ENCODE measurements at places on chromosomes 7 and 10. TPM values are rescaled to one million over a fixed set of nuclear protein-coding genes. Genes with fewer than 3 reads are reported as not detected.

The GDF2 gene
- not detected for polyA plus RNA-seq

The PRR15 gene
- polyA plus RNA-seq: 4.3 TPM

The ZNF853 gene
- 18.8 TPM for polyA plus RNA-seq

The CDH23 gene
- 0.78 TPM for polyA plus RNA-seq

The AKR1C8 gene
- 0.64 TPM for polyA plus RNA-seq

The CPA2 gene
- 0.28 TPM for polyA plus RNA-seq

The FGFR2 gene
- 134 TPM for polyA plus RNA-seq

The SH2D4B gene
- polyA plus RNA-seq: 0.20 TPM

The MEIG1 gene
- polyA plus RNA-seq: 2.9 TPM

- DNase-seq: no peak
Observed at GRCh38 chr10:77189520-77189919, 448.1 kb downstream of the KCNMA1 start.

GRCh38 chr7:131354390-131354789 lies 26.7 kb downstream of the MKLN1 start:
- DNase-seq: no peak

DNA sequence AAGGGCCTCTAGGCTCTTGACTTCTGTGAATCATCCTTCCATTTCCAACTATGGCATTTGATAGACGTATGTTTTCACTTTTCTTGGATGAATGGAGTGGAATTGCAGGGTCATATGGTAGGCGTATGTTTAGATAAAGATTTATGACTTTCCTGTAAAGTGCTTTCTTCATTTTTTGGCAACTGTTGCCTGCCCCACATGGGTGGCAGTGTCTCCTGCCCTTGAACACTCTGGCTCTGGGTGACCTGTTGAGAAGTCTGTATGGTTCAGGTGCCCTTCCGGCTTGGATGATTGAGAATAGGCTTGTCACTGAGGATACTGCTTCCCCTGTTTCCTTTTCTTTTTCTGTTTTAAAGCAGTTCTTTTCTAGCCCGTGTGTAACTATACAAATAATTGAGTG lies 23.1 kb downstream of the RET start:
- DNase-seq: no peak

DNA sequence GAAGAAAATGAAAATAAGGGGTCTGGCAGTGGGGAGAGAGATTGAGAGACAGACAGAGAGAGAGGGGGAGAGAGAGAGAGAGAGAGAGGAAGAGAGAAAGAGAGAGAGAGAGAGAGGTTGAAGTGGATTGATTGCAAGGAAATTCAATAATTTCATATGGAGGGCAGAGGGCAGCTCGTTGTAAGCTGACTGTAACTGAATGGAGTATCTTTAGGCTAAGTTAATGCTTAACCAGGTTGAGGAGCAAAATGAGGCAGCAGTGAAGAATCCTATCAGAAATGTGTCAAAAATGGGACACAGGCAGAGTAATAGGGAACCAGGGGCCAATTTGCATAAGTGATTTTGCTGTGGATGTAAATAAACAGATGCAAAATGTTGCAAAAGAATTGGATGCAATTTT lies 21.0 kb downstream of the BLNK start:
- DNase-seq: no peak

- DNase-seq: no peak
Observed at GRCh38 chr7:129858490-129858889, 94.3 kb downstream of the UBE2H start.

GRCh38 chr7:89334797-89335196 lies 539.3 kb upstream of the TEX47 start:
- no peak for DNase-seq

DNA sequence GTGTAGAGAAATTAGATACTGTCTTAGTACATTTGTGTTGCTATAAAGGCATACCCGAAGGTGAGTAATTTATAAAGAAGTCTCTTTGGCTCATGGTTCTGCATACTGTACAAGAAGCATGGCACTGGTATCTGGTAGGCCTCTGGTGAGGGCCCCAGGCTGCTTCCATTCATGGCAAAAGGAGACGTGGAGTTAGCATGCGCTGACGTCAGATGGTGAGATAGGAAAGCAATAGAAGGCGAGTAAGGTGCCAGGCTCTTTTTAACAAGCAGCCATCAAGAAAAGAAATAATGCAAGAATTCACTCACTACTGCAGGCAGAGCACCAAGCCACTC lies 38.1 kb downstream of the AKR1C8 start:
- no peak for DNase-seq

GRCh38 chr7:55962014-55962413 lies 2.4 kb upstream of the NIPSNAP2 start:
- no peak for DNase-seq

DNA sequence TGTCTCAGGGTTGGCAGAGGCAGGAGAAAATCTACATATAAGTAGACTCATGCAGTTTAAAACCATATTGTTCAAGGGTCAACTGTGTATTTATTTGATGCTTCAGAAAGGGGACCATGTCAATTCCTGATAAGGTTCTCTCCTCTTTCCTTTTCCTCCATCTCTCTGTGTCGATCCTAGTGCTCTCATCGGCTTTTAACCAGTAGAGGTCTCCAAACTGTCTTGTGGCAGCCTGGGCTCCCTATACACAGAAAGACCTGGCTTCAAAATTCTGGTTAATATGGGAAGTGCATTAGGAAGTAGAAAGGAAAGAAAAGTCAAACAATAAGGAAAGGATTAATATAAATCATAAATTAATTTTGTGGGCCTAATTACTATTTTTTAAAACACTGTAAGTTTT lies 304.4 kb upstream of the C7orf33 start:
- no peak for DNase-seq

DNA sequence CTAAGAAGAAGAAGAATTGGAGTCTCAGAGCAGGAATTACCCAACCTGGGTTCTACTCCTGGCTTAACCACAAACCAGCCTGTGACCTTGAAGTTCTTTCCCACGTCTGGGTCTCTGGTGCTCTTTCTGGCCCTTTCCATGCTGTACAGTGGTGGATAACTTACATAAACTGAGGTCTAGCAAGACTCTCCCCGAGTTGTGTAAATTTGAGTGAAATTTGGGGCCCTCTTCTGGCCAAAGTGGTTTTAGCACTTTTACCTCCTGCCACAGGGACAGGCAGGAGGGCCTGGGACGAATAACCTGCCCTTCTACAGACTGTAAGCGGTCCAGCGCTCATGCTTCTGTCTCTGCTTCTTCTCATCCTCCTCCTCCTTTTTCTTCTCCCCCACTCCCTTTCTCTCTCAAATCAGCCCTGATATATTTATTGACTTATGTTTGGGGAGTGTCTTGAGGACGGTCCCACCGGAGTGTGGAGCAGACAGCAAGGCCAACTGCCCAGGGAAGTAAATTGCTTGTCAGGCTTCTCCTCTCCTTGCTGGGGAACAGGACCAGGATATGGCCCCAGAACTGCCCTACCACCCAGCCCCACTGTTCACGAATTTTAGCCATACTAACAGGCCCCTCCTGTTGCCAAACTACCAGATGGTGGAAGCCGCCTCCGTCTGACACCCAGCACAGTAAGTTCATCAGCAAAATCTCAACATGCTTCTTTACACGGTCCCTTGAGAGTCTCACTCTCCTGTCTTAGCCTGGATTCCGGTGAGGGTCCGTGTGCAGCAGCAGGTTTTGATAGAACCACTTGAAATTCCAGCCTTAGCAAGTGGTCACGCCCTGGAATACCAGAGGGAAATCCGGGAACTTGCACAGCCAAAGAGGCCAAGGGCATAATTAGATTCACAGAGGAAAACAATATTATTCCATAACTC lies 4.0 kb upstream of the SH3PXD2A start:
- DNase-seq: peak; percentile 65

DNA sequence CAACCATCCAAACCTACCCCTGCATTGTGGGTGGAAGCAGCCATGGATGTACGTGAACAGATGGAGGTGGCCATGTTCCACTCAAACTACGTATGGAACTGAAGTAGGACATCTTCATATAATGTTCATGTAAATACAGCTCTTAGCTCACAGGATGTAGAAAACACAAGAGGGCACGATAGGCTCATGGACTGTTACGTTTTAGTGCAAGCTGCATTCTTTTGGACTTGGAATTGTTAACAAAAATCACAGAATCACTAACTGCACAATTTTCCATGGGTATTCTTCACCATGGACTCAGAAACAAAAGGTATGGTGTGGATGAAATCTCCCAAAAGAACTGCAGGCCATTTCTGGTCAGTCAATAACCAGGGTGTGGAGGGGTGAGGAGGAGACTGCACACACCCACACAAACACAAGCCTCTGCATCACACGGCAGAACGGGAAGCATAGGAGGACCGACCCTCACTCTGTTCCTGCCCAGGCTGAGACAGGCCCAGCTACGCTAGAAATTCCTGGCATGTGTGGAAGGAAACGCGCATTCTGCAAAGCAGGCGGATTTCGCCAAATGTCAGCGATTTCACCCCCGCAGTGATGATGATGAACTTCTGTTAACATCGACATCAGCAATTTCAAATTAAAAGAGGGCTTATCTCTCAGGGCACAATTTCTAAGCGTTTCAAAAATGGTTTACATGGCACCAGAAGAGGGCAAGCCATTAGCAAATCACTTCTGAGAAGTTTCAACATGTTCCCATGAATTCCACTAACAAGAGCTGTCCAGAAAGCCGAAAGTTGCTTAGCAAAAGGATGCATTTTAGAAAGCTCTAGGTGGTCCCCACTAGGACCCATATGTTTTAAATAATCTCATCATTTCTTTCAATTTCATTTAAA lies 149.0 kb downstream of the TNS3 start:
- no peak for DNase-seq

DNA sequence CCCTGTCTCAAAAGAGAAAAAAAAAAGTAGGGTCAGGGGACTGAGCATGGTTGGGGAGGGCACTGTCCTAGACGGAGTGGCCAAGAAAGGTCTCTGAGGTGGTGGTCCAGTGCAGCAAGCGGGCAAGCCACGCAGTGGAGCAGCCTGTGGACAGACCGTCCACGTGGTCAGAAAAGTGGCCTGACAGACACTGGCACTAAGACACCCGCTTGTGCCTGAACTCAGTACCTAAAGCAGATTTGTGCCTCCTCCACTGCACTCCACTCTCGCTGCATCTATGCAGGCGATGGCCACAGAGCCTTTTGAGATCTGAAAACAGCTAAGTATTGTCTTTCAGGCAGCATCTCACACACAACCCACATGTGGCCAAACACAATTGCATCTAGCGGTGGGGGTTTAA lies 8.8 kb downstream of the ASB10 start:
- no peak for DNase-seq
